ENCODE measurements at places on chromosomes 6 and 20. TPM values are rescaled to one million over a fixed set of nuclear protein-coding genes. Genes with fewer than 3 reads are reported as not detected.

WFDC5 gene
- not detected for total RNA-seq

BLTP3A gene
- 11.6 TPM for total RNA-seq

GRCh38 chr20:35523298-35523888, 6.1 kb downstream of the C20orf173 start:
- no peak for DNase-seq

GRCh38 chr20:41418031-41418430, 51.4 kb upstream of the EMILIN3 start:
- DNase-seq = no peak

GRCh38 chr6:161038229-161039031, 46.9 kb downstream of the MAP3K4 start:
- DNase-seq = no peak

GRCh38 chr6:109467696-109468095, 12.1 kb upstream of the MICAL1 start:
- DNase-seq = no peak

DNA sequence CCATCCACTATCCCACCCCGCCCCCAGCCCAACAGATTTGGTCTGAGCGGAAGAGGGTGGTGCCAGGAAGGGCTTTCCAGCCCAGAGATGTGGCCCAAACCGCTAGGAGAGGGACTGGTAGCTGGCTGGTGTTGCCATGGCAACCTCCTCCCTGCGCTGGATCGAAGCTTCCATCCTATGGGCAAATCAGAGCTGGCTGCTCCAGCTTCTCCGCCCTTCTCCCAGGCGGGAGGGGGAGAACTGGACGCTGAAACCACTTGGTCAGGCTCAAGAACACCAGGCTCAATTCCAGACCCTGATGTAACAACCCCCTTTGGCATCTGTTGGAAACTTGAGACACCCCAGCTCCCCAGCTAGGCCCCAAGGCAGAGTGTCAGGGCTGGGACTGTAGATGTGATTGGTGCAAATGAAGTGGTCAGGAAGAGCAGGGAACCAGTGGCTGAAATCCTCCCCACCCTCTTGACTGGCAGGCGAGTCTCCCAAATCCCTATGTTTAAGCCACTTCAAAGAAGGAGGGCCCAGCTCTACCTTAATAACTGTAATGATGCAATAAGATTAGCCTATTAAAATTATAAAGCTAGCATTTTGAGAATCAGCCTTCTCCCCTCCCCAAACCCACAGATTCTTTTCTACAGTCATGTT, 4.2 kb downstream of the RIMS4 start:
- DNase-seq = peak; percentile 50

DNA sequence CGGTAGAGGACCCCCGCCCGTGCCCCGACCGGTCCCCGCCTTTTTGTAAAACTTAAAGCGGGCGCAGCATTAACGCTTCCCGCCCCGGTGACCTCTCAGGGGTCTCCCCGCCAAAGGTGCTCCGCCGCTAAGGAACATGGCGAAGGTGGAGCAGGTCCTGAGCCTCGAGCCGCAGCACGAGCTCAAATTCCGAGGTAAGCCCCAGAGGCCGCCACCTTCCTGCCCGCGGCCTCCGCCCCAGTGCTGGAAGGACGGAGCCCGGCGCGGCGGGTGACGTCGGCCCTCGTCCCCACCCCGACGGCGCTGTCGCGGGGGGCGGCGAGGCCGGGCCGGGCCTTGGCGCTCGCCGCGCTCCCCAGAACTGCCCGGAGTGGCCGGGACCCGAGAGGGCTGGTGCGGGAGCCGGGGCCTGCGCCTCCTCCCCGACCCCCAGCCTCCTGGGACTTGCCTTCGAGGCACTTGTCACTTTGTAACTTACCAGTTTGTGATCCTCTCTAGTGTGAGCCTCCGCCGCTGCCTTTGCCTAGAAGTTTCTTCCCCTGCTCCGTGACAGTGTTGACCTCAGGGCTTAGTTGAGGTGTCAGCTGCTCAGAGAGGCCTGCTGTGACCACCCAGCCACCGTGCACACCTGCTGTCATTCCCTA, 417 bp downstream of the VAPB start:
- DNase-seq = no peak

GRCh38 chr20:35621560-35621946, 5.9 kb downstream of the SPAG4 start:
- DNase-seq = no peak

GRCh38 chr6:125182237-125183008, 28.9 kb downstream of the TPD52L1 start:
- no peak for DNase-seq

CST5 gene
- not detected for total RNA-seq

- no peak for DNase-seq
Observed at GRCh38 chr6:97805596-97805995, 522.6 kb upstream of the MMS22L start.

DNA sequence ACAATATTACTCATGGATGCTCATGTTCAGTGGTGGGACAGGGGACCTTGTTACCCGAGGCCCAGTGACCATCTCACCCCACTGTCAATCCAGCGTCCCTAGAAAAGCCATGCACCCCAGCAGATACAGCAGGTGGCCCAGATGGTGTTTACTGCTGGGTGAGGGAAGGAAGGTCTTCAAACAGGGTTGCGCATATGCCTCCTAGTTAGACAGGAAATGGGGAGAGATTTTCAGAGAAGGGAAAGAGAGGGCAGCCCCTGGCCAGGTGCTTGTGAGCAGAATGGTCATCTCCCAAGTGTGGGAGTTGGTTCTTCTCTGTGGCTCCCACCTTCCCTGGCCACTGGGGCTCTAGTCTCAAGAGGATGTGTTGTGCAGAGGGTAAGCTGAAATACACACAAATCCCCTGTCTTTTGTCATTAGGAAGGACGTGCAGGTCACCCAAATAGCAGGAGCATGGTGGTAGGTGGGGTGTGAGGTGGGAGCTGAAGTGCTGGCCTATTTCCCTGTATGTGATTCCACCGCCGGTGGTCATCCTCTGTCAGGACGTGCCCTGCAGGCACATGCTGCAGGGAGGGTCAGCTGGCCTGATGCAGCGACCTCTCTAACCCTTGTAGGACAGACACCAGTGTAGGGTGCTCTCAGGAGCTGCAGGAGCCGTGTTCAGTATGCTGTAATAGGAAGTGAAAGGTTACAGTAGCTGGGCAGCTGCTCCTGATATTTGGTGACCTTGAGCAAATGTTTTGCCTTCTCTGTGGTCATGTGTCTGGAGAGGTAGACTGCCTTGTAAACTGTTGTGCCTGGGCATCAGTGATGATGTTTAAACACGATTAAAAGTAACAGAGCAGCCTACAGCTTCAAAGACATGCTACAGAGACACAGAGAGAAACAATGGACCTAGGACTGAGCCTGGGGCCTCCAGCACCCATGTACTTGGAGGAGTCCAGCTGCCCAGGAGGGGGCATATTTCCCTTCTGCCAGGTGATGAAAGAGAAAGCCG, 3.2 kb upstream of the CST3 start:
- no peak for DNase-seq

DNA sequence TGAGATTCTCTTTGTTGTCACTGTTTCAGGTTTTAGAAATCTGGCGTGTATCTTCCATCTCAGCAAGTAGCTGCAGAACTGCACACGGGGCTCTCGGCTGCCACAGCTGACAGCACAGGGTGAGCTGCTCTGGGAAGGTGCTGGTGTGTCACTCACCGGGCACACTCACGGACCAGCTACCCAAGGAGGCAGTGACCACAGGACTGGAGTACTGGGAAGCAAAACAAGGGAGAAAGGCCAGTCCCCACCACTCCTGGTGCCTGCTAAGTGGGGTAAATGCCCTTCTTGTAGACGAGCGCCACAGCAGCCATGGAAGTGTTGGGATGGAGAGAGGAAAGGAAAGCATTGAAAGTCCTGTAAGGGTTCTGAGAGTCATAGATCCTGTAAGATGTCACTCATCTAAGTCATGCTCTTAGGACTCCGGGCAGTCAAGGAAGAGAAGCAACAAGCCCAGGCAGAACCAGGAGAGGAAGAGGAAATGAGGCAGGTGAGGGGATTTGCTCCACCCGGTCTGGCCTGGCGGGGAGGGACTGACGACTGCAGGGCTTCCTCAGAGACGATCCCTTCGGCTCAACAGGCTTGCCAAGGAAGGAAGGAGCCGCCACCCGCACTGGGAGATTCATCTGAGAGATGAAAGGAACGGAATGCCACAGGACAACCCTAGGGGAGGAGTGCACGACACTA, 48.1 kb downstream of the PRDM1 start:
- DNase-seq = no peak

DNA sequence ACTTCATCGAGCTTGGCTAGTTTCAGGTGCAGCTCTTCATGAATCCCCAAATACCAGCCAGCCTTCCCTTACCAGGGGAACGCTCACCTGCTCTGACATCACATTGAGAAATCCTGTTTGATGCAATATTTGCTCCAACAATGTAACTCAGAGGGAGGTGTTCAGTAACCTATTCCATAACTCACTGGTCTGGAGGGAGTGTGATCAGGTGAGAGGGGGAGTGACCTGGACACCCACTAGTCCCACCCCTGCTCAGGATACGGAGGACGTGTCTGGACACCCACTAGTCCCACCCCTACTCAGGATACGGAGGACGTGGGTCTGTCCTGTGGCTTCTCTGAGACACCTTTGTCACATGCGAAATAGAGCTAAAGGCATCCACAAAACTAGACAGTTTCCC, 70.3 kb downstream of the HUS1B start:
- no peak for DNase-seq

All from Peyer's patch (tissue), 4 donors.